Putamen (tissue), 1 donor: ENCODE measurements at places on chromosomes 16 and 17.
A peak's percentile ranks its signal among the peaks of the same experiment; 100 is the strongest.

- DNase-seq: no peak
Measured at GRCh38 chr17:673200-673681, 41.4 kb downstream of the VPS53 start.

DNA sequence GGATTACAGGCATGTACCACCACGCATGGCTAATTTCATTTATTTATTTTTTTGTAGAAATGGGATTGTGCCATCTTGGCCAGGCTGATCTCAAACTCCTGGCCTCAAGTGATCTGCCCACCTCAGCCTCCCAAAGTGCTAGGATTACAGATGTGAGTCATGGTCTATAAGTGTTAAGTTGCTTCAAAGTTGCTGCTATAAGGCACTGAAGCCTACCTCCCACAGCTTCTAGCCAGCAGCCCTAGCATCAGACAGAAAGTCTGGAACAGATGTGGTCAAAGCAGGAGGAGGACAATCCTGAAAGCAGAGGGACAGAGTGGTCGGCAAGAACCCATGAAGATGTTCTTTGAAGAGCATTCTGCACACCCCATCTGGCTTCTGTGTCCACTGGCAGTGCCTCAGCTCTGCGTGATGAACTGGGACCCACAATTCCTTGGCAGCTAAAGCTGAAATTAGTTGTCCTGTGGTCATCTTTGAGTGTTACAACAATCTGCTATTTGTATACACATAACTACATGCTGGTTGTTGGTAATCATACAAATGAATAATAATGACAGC, 11.2 kb downstream of the MAP3K14 start:
- DNase-seq: no peak

- DNase-seq: no peak
Measured at GRCh38 chr16:1066584-1067172, 5.9 kb upstream of the SSTR5 start.

DNA sequence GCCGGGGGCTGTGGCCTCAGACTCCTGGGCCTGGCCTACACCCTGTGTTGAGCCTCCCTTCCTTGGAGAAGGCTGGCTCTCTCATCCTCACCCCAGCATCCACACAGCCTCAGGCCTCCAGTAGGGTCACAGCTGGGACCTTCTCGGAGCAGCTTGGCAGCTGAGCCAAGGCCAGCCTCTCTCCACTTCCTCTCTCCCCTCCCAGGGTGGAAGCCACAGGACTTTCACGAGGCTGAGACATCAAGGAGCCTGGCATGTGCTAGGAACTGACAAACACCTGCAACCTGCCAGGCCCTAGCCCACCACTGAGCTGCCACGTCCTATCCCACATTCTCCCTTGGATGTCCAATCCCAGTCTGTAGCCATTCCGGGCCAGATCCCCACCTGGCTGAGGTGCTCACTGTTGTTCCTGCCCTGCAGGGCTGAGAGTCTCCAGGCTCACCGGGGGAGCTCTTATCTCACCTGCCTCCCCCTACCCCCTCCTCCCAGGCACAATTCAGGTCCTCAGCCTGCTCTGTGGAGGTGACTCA, 3.1 kb downstream of the MMP15 start:
- no peak for DNase-seq

DNA sequence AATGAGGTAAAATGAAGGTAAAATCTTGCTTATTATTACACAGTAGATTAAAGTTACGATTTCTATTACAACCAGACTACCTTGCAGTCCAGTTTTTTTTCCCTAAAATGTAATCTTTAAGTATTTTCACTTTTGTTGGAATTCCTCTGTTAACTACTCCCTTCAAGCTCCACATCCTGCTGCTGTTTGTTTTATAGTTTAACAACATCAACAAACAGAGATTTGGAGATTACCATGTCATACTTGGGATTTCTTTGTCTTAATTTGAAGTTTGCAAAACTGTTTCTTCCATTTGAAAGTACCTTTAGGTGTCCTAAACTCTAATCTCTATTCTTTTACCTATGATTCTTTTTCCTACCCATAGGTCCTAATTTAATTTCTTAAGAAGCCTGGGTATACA, 83.3 kb downstream of the ABHD15 start:
- DNase-seq: no peak

DNA sequence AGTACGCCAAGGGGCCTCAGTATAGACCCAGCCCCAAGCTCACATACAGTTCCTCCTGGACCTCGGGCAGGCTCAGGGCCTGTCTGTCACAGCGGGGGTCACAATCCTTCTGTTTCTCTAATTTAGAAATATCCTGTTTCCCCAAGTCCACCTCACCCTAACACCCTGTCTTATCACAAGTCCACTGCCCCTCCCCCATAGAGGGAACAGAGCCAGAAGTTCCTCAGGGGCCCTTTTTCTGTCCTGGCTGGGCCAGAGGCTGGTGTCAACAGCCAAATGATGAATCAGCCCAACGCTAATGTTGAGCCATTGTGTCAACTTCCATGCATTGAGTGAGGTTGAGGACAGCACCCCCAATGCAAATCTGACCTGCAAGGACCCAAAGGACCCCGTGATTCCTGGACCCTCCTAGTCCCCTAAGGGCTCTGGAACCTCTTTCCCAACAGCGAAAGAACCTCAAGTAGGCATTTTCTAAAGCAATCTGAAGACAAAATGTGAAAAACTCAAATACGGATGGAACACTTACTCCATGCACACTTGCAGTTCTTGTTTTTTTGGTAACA, 58.6 kb downstream of the PECAM1 start:
- no peak for DNase-seq

DNA sequence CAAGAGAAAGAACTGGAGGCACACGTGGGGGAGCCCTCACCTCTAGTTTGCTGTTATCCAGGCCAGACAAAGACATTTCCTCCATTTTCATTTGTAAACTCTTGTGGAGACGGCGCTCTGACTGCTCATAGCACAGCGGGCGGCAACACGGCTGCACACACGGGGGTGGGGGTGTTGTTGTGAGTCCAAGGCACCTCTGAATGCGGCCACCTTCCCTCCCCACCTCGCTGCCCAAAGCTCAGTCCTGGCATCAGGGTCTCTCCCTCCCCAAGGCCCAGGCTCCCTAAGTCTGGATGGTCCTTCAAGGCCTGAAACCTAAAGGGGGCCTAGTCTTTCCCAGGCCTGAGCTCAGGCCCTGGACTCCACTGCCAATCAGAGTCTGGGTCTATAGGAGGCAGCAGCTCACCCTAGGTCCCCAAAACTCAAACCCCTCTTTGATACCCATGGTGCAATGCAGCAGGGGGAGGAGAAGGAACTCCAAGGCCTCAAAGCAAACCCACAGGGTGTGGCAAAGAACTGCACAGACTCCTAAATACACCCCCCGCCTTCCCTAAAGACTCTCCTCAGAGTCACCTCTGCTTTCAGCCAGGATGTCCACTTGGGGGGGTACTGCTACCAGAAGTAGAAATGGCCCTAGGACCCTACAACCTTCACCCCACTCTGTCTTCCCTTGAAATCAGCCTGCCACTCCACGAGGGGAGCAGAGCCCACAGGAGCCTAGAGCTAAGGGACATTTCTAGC, 1.5 kb downstream of the ATXN7L3 start:
- DNase-seq: no peak

DNA sequence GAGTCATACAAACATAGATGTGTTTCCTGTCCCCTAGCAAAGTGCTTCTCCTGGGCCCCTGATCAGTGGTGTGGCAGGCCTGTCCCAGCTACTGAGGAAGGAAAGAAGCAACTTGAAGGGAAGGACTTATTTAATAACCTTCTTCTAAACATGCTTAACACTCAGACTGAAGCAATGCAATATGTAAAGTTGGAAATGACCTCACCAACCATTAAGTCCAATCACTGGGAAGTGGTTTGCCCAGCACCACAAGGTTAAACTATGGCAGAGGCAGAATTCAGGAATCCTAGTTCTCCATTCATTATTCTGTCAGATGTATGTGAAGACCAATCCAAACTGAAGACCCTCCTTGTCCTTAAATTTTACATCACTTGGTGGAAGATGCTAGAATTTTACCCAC, 39.1 kb downstream of the CENPV start:
- DNase-seq: no peak

DNA sequence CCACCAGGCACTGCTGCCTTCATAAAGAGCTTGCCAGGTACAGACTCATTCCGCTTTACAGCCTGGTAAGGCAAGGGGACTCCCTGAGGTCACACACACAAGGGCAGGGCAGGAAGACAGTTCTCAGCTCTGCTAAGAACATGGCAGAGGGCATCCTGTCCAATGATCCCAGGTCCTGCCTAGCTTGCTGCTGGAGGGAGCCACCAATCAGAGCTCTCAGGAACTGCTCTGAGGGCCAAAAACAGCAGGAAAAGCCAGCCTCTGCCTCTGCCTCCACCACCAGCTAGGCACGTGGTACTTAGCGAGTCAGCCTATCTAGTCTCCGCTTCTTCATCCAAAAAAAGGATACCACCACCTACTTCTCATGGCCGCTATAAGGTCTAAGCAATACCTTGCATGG, 66.1 kb downstream of the GTF3C1 start:
- DNase-seq: no peak

- DNase-seq: no peak
Measured at GRCh38 chr16:85839681-85840240, 40.3 kb downstream of the COX4I1 start.

GRCh38 chr17:5364156-5364555, 55.3 kb downstream of the NUP88 start:
- no peak for DNase-seq

- no peak for DNase-seq
Measured at GRCh38 chr17:79220713-79221291, 146.2 kb downstream of the ENGASE start.

DNA sequence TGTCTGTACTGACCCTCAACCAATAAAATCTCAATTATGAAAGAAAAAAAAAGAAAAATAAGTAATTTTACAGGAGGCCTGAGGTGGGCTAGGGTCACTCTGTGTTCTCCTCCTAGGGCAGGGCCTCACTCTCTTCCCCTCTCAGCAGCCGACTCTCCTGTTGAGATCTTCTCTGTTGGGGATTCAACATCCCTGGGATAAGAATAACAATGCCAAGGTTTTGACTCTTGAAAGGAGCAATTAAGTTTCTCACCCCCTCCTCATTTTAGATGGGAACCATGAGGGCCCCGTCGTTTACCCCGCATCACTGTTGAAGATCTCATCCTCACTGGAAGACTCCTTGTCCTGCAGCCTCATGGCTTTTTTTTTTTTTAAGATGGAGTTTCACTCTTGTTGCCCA, 21.5 kb upstream of the BRCA1 start:
- no peak for DNase-seq

GRCh38 chr17:49730078-49730784, 22.5 kb upstream of the SLC35B1 start:
- DNase-seq: peak; percentile 62

GRCh38 chr17:57979076-57979475, 9.0 kb downstream of the VEZF1 start:
- DNase-seq: no peak

- no peak for DNase-seq
Measured at GRCh38 chr17:34251186-34251585, 3.9 kb upstream of the CCL2 start.

DNA sequence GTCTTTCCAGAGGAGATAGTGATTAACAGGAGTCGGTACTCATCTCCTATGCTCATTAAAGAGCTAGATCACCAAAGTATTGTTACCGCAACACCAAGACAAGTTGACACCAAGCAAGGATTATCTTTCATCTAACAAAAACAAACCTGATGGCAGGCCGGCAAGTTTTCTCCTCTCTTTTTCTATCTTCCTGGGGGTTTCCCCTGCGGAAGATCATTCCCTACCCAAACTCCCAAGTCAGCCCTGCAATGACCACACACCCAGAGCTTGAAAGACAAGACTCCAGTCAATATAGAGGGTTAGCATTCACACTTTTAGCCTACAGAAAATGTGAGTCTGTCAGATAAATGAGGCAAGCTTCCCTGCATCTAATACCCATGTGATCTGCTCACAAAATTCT, 312.1 kb downstream of the SOX9 start:
- no peak for DNase-seq

DNA sequence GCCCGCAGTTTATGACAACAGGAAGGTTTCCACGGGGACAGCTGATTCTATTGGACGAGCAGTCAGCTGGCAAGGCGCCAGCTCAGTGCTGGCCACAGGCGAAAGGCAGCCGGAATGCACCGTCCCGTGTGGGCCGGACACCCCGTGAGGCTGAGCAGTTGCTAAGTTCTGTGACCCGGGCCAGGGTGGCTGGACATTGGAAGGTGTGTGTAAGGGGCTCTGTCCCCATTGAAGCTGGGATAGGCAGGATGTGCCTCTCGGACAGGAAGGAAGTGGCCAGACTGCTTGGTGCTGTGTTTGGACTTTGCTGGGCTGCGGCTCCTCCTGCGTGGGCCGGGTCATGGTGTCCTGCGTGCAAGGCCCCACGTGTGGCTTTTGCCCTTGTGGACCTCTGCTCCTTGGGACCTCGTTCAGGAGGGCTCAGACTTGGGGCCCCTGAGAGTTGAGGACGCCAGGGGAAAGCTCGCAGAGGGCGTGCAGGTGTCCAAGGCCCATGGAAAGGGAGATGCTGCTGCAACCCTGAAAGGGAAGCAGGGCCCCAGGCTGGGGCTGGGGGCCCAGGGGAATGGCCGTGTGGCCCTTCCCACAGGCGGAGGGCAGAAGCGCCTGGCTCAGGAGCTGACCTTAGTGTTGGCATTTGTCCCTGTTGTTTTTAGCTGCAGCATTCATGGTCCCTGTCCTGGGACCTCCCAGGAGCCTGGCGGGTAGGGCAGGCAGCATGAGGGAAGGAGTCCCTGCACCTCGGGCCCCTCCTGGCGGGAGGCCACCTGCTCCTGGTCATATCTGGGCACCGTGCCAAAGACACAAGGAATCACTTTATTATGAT, 10.0 kb downstream of the BAIAP2 start:
- DNase-seq: no peak

DNA sequence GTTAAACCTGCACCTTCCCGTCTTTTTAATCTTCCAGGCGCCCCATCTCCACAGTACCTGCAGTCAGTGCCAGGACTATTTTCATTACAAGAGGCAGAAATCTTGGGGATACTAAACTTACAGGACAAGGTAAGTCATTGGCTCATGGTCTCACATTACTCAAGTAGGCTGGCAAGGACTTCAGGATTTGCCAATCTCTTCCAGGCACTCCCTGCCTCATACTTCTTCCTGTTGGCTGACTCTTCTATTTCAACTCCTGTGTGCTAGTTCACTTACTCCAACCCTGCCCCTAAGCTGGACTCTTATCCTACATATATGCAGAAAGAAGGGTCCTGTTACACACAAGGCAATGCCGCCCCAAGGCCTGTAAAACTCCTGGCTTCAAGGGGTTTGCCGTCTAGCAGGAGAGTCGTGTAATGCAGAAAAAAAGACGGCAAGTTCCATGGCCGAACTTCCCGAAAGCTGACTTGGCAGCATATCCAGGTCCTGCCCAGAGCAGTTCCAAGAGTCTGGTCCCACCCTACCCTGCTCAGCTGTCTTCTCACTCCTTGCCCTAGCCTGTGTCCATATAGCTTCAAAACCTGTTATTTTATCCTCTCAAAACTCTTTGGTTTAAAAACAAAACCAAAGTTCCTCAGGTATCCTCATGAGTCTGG, 14.8 kb downstream of the ERN1 start:
- DNase-seq: no peak

DNA sequence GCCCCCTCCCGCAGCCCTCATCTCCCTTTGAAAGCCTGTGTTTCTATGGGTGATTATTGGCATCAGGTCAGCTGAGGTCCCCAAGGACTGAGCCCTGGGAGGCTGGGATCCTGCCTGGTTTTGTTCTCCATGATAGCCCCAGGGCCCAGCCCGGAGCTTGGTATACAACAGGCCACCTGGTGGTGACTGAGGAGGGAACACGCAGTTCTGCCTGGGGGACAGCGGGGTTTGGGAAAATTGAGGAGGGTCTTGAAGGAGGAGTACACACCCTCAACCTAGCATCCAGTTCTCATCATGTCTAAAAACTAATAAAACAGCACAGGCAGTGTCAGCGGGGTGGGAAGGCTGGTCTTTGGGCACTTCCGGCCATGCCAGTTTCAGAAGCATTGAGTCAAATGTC, 335.1 kb downstream of the CPPED1 start:
- DNase-seq: no peak
